ENCODE measurements at places on chromosomes 13 and 19.

DNA sequence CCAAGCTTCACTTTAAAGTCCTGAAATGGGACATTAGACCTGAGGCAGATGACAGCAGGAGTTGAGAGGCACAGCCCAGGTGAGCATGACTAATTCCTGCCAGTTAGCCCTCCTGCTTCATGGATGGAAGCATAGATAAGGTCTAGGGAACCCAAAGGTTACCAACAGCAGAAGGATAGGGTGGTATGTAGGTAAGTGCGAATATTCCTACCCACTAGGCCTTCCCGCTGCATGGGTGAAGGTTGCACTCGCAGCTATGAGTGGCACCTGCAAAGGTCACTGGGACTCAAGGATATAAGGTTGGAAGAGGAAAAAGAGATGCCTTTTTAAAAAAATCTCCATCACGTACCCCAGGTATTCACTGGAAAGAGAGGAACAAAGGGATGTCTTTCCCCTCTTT is 12.2 kb upstream of the MLLT1 start:
- no peak for DNase-seq

- DNase-seq, result no peak
Measured at GRCh38 chr13:63435667-63436324, 2020.1 kb upstream of the PCDH20 start.

GRCh38 chr19:49559928-49560327 is 20.4 kb downstream of the NOSIP start:
- DNase-seq, result no peak

DNA sequence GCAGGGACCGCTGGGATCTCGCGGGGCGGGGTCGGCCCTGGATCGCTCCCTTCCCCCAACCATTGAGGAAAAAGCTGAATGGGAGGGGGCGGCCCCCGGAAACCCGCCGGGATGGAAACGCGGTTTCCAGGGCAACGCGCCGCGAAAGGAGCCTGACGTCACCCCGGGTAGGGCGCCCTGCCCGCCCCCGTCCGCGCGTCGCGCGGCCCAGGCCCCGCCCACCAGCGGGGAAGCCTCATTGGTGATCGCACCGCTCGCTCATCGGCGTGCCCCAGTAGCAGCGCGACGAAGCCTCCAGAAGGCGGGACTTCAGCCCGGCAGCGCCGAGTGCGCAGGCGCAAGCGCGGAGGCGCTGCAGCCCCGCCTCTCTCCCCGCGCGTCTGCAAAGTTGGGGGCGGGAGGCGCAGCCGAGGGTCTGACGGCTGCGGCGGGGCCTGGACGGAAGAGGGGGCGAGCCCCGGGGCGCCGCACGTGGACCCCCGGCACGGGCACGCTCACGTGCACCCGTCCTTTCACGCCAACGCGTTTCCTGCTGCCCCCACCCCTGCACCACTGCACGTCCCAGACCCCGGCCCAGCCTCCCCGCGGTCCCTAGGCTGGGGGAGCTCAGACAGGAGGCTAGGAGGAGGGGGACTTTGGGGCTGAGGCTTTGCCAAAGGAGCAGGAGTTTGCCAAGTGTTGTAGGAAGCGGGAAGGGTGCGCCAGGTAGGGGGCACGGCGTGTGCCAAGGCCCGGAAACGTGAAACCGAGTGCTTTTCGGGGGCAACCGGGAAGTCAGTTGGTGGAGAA is 8.2 kb upstream of the CIRBP start:
- peak; percentile 97 for DNase-seq

DNA sequence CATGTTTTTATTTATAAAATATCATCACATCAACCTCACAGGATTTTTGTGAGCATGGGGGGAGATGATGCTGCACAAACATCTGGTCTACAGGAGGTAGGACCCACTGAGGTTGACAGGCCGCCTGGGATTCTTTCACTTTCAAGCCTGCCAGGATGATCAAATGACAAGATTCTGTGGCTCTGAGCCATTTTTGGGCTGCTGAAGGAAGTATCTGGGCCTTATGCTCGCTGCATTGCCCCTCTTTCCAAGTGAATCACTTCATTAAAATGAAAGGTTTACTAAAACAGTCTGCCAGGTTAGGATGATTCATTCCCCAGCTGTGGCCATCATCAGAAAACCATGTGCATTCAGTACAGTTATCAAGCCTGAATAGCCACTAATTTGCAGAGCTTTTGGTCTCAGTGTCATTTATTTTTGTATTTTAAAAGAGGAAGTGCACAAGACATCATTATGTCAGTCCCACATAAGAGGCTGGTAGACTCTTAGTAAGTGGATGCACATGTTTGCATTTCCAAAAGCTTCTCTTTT is 34.4 kb downstream of the STARD13 start:
- DNase-seq, result no peak

DNA sequence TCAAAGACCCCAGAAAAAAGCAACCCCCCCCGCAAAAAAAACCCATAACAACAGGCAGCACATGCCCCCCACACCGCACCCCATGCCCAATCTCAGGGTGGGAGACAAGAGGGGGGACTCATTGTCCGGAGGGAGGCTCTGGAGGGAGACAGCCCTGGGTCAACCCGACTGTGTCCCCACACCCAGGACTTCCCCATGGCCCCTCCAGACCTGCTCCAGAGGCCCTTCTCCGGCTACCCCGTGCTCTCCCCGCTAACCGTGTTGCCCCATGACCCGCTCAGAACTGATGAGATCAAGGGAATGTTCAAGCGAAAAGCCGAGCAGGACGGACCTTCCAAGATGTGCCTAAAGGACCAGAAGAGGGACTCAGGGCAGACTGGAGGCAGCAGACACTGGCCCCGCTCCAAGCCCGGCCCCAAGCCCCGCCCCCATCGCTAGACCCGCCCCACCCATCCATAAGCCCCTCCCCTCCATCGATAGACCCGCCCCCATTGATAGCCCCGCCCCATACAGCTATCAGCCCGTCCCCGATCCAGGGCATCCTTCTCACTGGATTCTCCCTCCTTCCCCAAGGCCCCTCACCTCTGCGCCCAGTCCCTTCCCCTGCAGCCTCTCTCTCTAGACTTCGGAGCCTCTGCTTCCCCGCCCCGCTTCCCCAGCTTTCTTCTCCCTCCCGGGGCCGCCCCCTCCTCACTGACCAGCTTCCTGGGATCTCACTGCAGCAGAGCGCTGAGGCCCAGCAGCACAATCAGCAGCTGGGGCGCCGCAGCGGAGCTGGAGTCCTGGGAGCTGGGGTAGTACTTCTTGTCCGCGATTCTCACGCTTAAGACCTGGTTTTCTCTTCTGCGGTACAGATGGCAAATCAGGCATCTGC is 2.2 kb downstream of the BST2 start:
- no peak for DNase-seq

DNA sequence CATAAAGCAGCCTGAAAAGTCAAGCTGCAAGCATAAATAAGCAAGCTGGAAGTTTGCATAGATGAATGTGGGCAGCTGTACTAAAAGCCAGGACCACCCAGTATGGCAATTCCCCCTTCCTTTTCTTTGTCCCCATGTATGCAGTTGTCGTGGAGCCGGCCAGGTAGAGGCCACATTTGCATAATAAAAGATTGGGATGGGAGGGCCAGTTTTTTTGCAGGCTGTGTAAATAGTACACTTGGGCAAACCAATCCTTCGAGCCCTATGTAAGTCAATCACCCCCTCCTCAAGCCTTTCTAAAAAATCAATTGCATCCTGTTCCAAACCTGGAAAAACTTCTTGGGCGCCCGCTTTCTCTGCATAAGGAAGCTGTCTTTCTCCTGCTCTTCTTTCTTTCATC is 13.1 kb upstream of the ZNF99 start:
- no peak for DNase-seq

DNA sequence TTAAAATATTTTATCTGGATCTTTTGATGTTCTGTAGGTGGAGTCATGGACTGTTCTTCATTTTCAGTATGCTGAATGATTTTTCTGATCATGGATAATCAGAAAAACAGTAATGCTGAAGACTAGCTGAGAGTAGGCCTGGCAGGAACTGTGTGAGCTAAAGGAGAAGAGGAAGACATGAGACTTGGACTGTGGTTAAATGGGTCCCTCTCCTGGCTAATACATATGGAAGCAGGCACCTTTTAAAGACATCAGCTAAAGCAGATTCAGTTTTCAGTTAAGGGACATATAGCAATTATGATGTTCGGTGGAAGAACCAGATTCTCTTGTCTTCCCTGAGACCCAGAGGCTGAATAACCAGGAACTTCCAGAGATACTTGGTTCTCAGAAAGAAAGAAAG is 169.4 kb downstream of the OLFM4 start:
- peak; percentile 5 for DNase-seq

- DNase-seq, result no peak
Measured at GRCh38 chr19:27972291-27973040, 1240.5 kb downstream of the UQCRFS1 start.

GRCh38 chr19:58429745-58430144 is 10.2 kb downstream of the ZNF132 start:
- DNase-seq, result no peak

DNA sequence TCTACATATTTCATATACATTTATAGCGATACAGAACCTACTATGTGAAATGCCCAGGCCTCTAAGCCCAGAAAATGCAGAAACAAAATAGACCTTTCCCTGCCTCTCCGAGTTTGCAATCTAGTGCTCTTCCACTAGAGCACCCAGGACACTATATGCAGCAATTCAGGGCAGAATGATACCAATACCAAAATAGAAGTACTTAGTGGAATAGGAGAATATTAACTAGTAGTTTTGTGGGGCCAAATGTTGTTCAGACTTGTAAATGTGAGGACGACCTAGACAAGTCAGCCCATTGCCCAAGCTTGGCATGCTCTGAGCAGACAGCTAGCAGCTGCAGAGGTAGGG is 35.8 kb upstream of the FLT1 start:
- no peak for DNase-seq

DNA sequence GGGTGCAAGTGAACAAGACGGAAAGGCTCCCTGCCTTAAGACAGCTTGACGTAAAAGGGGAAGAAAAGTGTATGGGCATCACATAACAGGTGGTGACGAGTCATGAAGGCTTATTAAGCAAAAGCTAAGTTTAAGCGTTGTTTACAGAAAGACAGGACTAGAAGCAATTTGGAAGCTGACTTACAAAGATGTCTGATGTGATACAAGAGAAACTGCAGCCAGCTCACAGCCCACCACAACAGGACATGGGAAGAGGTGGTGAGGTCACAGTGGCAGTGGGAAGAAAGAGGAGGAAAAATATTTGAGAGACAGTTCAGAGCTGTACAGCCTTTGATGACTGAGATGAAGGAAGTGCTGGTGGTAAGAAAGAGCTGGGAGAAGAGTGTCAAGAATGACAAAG is 181.6 kb downstream of the KLF12 start:
- DNase-seq, result no peak

DNA sequence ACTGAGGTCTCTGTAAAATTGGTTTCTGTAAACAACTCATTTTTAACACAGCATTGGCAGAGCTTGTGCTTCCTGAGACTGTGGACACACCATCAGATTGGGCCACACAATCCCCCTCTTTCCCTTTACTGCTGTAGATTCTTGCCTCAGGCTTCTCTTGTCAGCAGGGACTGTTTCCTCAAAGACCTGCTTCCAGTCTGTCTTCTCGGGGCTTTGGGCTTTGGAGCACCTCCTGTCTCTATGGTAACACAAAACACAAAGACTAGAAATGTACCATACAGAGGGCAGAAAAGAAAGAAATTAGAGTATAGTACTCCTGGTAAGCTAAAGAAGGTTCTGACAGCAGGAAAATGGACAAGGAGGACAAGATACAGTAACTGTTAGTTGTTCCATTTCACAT is 484.5 kb downstream of the DIAPH3 start:
- no peak for DNase-seq

- no peak for DNase-seq
Measured at GRCh38 chr13:22596171-22596863, 584.5 kb upstream of the SGCG start.

DNA sequence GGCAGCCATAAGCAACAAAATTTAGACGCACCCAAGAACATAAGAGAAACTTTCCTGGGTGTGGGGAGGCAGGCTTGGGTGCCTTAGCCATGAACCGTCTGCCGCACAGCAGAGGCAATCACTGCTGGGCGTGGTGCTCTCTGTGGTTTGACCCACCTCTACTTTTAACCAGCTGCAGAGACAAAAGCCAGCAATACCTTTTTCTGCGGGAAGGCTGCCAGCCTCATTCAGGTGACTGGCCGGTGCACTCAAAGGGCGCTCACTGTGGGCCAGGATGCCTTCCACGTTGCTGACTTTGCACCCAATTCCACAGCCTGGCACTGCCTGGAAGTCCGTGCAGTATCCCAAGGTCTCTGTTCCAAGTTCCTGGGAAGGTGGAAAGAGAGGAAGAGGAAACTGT is 69.1 kb downstream of the ATP7B start:
- DNase-seq, result no peak

DNA sequence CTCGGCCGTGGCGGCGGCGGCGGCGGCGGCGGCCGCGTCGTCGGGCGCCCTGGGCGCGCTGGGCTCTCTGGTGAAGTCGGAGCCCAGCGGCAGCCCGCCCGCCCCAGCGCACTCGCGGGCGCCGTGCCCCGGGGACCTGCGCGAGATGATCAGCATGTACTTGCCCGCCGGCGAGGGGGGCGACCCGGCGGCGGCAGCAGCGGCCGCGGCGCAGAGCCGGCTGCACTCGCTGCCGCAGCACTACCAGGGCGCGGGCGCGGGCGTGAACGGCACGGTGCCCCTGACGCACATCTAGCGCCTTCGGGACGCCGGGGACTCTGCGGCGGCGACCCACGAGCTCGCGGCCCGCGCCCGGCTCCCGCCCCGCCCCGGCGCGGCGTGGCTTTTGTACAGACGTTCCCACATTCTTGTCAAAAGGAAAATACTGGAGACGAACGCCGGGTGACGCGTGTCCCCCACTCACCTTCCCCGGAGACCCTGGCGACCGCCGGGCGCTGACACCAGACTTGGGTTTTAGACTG is 1.7 kb downstream of the SOX1 start:
- no peak for DNase-seq

GRCh38 chr19:7368456-7368855 is 19.7 kb downstream of the ARHGEF18 start:
- DNase-seq, result no peak

DNA sequence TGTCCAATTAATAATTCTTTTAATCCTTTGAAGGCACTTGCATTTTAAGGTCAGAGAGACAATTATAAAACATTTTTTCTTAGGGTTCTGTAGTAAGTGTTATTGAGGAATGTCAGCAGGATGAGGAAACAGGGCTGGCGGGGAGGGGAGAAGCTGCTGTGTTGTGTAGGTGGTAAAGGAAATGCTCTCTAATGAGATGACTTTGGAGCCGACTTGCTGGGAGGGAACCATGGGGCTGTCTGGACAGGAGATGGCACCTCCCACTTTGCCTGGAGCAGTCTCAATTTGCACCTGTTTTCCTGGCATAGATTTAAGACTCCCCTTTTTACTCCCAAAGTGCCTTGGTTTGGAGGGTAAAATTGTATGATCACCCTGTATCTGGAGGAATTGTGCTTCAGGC is 230.4 kb downstream of the ATP8A2 start:
- DNase-seq, result no peak

- no peak for DNase-seq
Measured at GRCh38 chr13:45205124-45205523, 4.3 kb upstream of the KCTD4 start.

DNA sequence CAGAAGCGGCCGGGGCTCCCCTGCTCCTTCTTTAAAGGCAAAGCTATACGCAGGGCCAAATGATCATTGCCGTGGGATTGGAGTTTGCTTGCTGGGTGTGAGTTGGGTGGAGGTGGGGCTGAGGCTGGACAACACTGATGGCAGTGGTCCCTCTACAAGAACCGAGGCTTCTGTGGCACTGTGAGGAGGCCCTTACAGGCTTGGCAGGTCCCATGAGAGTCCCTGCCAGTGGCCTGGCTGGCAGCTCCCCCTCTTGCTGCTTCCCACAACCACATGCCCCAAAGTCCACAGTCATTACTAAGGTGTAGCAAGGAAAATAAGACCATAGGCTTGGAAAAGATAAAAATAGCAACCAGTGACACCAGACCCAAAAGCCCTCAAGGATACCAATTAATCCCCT is 98.4 kb downstream of the ANKRD10 start:
- DNase-seq, result no peak

- DNase-seq, result peak; percentile 29
Measured at GRCh38 chr13:30816736-30817135, 81.4 kb downstream of the ALOX5AP start.
